ENCODE measurements at places on chromosomes 7 and 10. TPM values are rescaled to one million over a fixed set of nuclear protein-coding genes. Genes with fewer than 3 reads are reported as not detected.
A peak's percentile ranks its signal among the peaks of the same experiment; 100 is the strongest.

CDHR3 gene
- total RNA-seq, result 12.2 TPM

FOXI2 gene
- total RNA-seq, result not detected

ITPRID1 gene
- not detected for total RNA-seq

ABCB1 gene
- 10.6 TPM for total RNA-seq

DNA sequence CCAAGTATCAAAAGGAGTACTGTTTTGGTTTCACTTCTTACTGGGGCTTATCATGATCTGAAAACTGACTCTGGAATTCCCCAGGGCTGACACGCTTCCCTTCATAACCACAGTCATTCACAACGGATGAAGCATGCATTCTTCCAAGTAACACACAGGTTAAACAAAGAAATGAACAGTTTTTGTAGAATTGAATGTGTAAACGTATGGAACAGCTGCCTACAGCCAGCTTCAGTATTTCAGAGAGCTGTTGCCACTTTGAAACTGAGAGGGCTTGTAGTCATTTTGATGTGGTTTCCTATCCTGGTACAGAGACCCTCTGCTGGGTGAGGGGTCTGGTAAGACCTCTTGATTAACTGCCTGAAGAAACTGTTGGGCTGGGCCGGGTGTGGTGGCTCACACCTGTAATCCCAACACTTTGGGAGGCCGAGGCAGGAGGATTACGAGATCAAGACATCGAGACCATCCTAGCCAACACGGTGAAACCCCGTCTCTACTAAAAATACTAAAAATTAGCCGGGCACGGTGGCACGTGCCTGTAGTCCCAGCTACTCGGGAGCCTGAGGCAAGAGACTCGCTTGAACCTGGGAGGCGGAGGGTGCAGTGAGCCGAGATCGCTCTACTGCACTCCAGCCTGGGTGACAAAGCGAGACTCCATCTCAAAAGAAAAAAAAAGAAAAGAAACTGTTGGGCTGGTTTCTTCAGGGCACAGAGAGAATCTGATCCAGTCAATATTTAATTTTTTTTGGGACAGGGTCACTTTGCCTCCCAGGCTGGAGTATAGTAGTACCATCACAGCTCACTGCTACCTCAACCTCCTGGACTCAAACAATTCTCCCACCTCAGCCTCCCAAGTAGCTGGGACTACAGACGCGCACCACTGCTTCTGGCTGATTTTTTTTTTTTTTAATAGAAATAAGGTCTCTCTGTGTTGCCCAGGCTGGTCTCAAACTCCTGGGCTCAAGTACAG lies 4.7 kb downstream of the NFE2L3 start:
- H3K36me3 ChIP-seq, result no peaks in the 10 kb centered on the region
- DNase-seq, result peak; percentile 92
- H3K4me3 ChIP-seq, result peak overlapping the region; percentile 40
- peaks cover 63% of the 10 kb centered on the region for H3K4me1 ChIP-seq
- H3K27ac ChIP-seq, result peak overlapping the region; percentile 85

GRCh38 chr10:75396631-75397495 lies 4.7 kb downstream of the ZNF503 start:
- peaks cover 87% of the 10 kb centered on the region for H3K27me3 ChIP-seq
- peaks cover 33% of the 10 kb centered on the region for H3K4me1 ChIP-seq
- no peaks in the 10 kb centered on the region for H3K36me3 ChIP-seq
- H3K4me3 ChIP-seq, result no peak overlapping the region

DNA sequence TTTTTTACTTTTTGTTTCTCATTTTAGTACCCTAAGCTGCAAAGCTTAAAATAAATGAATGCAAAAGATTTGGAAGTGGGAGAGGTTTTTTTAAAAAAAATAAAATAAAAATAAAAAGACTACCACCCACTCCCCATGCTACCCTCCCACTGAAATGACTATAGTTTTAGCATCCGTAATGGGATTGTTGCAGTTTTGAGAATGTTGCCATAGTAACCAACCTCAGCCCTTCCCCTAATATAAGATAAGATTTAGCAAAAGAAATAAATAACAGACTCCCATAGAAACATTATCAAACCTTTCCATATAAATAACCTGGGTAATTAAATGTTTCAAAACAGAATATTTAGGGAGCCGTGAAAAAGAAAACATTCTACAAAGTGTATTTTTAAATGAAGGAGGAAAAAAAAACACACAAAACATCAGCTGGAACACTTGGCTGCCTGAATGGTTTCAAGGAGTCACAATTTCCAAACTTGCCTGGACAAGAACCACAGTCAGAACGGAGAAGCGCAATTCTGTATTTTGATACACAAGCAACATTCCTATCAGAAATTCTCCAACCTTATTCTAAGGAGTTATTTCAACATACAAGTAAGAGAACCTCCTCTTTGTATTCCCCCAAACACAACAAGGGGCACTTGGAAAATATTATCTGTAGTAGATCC lies 57.4 kb downstream of the DGKI start:
- no peak overlapping the region for H3K4me3 ChIP-seq
- H3K4me1 ChIP-seq, result no peaks in the 10 kb centered on the region
- H3K36me3 ChIP-seq, result no peaks in the 10 kb centered on the region
- DNase-seq, result no peak
- peaks cover 3% of the 10 kb centered on the region for H3K27me3 ChIP-seq

- no peaks in the 10 kb centered on the region for H3K27me3 ChIP-seq
- H3K27ac ChIP-seq, result no peak overlapping the region
- H3K4me3 ChIP-seq, result no peak overlapping the region
- DNase-seq, result no peak
- no peaks in the 10 kb centered on the region for H3K4me1 ChIP-seq
- no peaks in the 10 kb centered on the region for H3K36me3 ChIP-seq
These were observed 36.3 kb downstream of the DRGX start for GRCh38 chr10:49359349-49360270.

DNA sequence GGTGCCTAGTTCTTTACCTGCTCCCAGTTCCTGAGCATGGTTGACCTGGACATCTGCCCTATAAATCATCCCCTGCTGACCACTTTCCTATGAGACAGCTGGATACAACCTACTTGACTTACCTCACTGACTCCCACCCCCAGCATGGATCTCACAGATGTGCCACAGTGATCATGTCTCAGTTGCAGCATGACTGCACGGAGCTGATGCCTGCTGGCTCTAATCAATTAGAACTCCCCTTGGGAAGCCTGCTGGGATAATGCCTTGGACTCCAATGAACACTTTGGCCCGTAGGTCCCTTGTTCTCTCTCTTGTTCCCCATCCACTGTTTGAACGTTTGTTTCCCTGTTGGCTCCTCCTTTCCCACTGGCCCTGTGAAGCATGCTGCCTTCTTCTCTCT lies 271.2 kb upstream of the IGFBP3 start:
- no peaks in the 10 kb centered on the region for H3K36me3 ChIP-seq
- no peak for DNase-seq
- no peaks in the 10 kb centered on the region for H3K27me3 ChIP-seq
- H3K4me1 ChIP-seq, result no peaks in the 10 kb centered on the region
- no peak overlapping the region for H3K27ac ChIP-seq
- no peak overlapping the region for H3K4me3 ChIP-seq

DNA sequence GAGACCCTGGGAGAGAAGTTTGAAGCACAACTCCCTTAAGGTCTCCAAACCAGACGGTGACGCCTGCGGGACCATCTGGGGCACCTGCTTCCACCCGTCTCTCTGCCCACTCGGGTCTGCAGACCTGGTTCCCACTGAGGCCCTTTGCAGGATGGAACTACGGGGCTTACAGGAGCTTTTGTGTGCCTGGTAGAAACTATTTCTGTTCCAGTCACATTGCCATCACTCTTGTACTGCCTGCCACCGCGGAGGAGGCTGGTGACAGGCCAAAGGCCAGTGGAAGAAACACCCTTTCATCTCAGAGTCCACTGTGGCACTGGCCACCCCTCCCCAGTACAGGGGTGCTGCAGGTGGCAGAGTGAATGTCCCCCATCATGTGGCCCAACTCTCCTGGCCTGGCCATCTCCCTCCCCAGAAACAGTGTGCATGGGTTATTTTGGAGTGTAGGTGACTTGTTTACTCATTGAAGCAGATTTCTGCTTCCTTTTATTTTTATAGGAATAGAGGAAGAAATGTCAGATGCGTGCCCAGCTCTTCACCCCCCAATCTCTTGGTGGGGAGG lies 10.8 kb downstream of the SERPINE1 start:
- H3K36me3 ChIP-seq, result no peaks in the 10 kb centered on the region
- DNase-seq, result no peak
- no peak overlapping the region for H3K27ac ChIP-seq
- H3K4me1 ChIP-seq, result peaks cover 16% of the 10 kb centered on the region

- no peaks in the 10 kb centered on the region for H3K27me3 ChIP-seq
- no peak overlapping the region for H3K27ac ChIP-seq
- no peaks in the 10 kb centered on the region for H3K36me3 ChIP-seq
- no peaks in the 10 kb centered on the region for H3K4me1 ChIP-seq
These were observed 150.9 kb upstream of the MEOX2 start for GRCh38 chr7:15837306-15837950.

DNA sequence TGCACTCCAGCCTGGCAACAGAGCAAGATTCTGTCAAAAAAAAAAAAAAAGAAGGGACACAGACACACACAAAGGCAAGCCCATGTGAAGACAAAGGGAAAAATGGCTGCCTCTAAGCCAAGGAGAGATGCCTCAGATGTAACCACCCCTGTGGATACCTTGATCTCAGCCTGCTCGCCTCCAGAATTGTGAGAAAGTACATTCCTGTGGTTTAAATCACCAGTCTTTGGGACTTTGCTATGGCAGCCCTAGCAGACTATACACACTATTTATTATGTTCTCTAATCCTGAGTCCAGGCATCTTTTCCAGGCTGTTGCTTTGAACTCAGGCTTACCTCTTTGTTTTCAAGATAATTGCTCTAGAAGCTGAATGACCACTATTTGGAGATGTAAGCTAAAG lies 494.3 kb downstream of the GALNT17 start:
- H3K4me3 ChIP-seq, result no peak overlapping the region
- no peaks in the 10 kb centered on the region for H3K4me1 ChIP-seq
- H3K27me3 ChIP-seq, result no peaks in the 10 kb centered on the region
- H3K27ac ChIP-seq, result no peak overlapping the region

GRCh38 chr10:130994845-130995244 lies 316.7 kb downstream of the TCERG1L start:
- no peaks in the 10 kb centered on the region for H3K36me3 ChIP-seq
- no peak for DNase-seq
- no peak overlapping the region for H3K4me3 ChIP-seq
- no peaks in the 10 kb centered on the region for H3K27me3 ChIP-seq
- no peak overlapping the region for H3K27ac ChIP-seq
- H3K4me1 ChIP-seq, result no peaks in the 10 kb centered on the region

GRCh38 chr10:3806603-3807002 lies 21.6 kb upstream of the KLF6 start:
- no peak overlapping the region for H3K4me3 ChIP-seq
- peak; percentile 42 for DNase-seq
- peaks cover 90% of the 10 kb centered on the region for H3K4me1 ChIP-seq
- peak overlapping the region; percentile 98 for H3K27ac ChIP-seq
- H3K27me3 ChIP-seq, result no peaks in the 10 kb centered on the region
- no peaks in the 10 kb centered on the region for H3K36me3 ChIP-seq

GRCh38 chr7:106050746-106051117 lies 61.4 kb downstream of the SYPL1 start:
- H3K4me3 ChIP-seq, result no peak overlapping the region
- DNase-seq, result no peak
- no peaks in the 10 kb centered on the region for H3K27me3 ChIP-seq
- H3K4me1 ChIP-seq, result no peaks in the 10 kb centered on the region
- no peaks in the 10 kb centered on the region for H3K36me3 ChIP-seq
- H3K27ac ChIP-seq, result no peak overlapping the region
